ENCODE measurements at places on chromosomes 12 and 14.

- no peak for DNase-seq
These were observed 52.5 kb upstream of the RIN3 start for GRCh38 chr14:92460916-92461579.

- no peak for DNase-seq
These were observed 43.8 kb downstream of the SENP1 start for GRCh38 chr12:48061938-48062719.

DNA sequence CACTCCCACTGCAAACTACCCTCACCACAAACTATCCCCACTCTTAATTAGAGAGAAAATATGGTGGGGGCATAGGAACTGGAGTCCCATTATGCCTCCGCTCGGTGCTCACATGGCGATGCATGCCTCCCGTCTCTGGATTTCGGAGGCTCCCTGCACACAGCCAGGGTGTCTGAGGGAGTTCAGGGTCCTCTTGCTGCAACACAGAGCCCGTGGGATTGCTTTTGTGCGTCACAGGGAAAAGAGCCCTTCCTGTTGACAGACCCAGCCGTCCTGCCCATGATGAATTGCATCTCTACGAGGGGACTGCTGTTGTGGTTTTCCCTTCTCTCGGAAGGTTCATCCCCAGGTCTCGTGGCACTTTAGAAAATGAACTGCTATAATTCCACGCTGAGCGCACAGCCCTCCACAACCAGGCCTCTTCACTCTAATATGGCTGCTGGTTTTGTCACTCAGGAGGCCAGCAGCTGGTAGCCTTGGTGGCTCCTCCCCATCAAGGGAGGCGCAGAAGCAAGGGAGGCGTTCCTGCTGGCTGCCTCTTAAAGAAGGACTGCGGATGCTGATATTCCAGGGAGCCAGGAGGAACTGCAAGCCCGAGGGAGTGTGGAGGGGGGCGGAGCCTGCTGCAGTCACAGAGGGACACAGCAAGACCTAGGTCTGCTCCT, 158.0 kb downstream of the KCNA5 start:
- no peak for DNase-seq

DNA sequence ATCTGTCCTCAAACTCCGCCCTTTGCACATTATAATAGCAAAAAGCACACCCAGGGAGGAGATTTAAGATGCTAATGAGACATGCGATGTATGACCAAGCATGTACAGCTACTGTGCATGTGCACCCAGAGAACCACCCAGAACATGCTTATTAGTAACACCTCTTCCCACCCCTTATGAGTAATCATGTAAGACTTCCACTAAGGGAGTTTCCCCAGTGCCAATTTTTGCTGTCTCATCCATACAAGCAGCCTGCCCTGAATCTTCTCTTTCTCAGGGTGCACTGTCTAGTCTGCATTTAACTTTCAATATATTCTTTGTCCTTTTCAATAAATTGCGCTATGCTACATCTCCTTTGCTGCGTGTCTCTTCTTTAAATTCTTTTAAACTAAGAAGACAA, 830.0 kb upstream of the NOVA1 start:
- no peak for DNase-seq

GRCh38 chr12:95626854-95627253, 75.6 kb upstream of the USP44 start:
- DNase-seq = no peak

GRCh38 chr12:98475565-98475908, 39.9 kb upstream of the TMPO start:
- DNase-seq = no peak

GRCh38 chr14:103879118-103879569, 31.8 kb upstream of the PPP1R13B start:
- no peak for DNase-seq

Measured in hypothalamus (tissue), 51 donors.